Karpas-422 (cell line): ENCODE measurements at places on chromosomes 11 and 22.

- no peak for DNase-seq
These were observed 25.9 kb downstream of the PIWIL4 start for GRCh38 chr11:94593030-94593429.

DNA sequence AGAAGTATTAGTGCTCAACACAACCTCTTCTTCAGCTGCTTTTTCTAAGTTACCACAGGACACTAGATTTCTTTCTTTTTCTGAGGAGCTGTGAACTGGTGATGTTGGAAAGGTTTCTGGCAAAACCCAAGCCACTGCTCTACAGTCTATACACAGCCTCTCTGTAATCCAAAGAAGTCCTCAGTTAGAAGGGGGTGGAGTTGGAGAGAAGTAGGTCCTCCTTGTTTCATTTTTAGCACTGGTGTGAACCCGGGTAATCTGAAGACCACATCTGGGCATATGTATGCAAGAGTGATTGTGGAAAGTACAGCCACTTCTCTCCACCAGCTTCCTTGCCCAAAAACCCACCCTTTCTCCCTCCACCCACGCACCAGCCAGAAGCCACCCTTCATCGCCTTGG is 1168.1 kb downstream of the LRRC4C start:
- no peak for DNase-seq

- DNase-seq, result no peak
These were observed 62.0 kb upstream of the PRR5 start for GRCh38 chr22:44639891-44640617.

DNA sequence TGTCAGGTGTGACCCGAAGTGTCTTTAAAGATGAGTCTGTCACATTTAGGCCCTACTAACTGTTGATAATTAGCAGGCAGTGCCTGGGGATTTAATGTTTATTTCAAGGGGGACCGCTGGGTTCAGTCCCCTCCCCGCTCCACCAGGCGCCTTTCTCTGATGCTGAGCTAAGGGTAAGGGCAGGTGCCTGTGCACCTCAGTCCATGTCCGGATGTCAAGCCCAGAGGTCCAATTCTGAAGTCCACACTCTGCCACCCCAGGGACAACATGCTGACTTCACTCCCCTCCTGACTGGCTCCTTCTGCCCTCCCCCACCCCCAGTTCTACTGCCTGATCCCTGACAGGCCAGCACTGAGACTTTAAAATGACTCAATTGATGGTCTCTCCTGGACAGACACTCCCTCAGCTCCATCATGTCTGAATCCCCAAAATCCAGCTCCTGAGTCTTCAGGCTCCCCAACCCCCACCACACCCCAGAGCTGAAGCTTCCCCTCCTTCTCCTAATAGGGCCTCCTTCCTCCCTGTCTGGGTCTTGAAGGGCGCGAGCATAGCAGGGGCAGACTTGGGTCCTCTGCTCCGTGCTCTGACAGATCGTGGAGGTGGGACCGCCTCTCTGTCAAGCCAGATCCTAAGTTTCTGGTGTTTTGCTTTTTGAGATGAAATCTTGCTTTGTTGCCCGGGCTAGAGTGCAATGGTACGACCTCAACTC is 49.8 kb upstream of the ANO1 start:
- DNase-seq, result no peak

GRCh38 chr22:32823024-32823730 is 21.7 kb downstream of the TIMP3 start:
- peak; percentile 71 for DNase-seq

GRCh38 chr22:26124991-26125725 is 44.1 kb upstream of the SEZ6L start:
- no peak for DNase-seq
